Stimulated activated CD8-positive, alpha-beta memory T cell treated with anti-CD3 and anti-CD28 coated beads, Interleukin-7, amount 100 ng/mL, for 1 hour (primary cell): ENCODE measurements at places on chromosomes 3 and 15.

DNA sequence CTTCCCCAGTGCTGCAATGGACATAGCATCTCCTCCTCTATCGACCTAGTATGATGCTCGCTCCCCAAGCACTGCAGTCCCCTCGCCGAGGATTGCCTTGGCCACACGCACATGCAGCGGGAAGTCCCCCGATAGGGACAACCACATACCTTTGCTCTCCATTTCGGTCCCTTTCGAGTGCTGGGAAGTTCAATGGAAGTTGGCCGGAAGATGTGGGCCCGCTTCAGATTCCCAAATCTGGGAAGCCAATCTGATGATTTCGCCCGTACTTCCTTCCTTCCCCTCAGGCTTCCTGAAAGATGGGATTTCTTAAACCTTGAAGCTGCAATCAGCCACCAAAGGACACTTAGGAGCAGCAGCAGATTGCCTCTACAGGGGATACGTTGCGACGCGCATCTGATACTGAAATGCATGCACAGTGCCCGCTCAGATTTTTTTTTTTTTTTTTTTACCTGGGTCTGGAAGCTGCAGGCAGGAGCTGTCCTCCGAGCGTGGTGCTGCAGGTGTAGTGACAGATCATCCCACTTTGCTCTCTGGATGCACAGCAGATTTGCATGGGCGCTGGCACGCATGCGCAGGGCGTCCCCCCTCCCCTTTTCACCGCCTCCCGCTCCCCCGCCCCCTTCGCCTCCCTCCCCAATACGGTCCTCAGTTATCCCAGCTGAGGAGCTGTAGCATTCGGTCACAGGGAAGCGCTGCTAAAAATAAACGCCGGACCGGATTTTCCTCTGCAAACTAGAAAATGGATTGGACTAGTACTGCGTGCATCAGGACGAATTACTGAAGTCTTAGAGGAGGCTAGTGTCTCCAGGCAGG, at the start of gene FGF12:
Gene FGF12, minus strand, starts transcription at position 510 of the 816 bp plus-strand sequence.
- DNase-seq, result no peak

- no peak for DNase-seq
These were observed 176.0 kb downstream of the SATB1 start for GRCh38 chr3:18249126-18249525.

- DNase-seq, result no peak
These were observed 91.0 kb downstream of the EPHB1 start for GRCh38 chr3:134885877-134886621.

GRCh38 chr15:38147246-38147645, 105.4 kb upstream of the SPRED1 start:
- DNase-seq, result no peak

DNA sequence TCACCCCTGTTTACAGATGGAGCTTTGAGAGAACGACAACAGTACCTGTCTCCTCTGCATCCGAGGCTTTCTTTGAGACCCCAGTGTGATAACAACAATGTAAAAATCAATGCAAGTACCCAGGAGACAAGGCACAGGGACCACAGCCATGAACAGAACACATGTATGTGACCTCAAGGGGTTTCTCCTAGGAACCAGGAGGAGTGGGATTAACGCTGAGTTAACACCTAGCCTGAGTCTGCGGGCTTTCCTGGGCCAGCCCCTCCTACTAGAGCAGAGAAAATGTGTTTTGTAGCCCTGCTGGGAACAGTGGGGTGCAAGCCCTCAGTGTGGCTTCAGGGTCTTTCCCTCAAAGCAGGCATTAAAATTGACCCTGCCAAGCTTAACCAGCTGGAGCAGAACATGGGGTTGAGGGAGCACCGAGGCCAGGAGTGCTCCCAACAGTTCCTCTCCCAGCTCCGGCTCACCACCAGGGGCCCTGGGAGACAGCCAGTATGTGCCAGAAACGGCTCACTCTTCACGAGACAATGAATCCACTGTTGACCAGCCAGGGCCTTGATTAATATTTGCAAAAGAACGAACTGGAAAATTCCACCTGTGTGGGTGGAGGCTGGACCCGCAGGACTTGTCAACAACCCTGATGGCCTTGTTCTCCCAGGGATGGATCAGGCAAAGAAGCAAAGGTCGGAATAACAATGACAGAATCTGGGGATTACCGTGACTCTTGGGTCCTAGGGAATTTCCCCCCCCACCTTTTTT, 3.6 kb downstream of the CHDH start:
- DNase-seq, result no peak

GRCh38 chr3:128482666-128483656, 10.0 kb downstream of the GATA2 start:
- DNase-seq, result no peak

- DNase-seq, result no peak
These were observed 53.9 kb upstream of the ACKR4 start for GRCh38 chr3:132543011-132543739.

- DNase-seq, result no peak
These were observed 261.4 kb downstream of the FOXP1 start for GRCh38 chr3:71322154-71322553.

DNA sequence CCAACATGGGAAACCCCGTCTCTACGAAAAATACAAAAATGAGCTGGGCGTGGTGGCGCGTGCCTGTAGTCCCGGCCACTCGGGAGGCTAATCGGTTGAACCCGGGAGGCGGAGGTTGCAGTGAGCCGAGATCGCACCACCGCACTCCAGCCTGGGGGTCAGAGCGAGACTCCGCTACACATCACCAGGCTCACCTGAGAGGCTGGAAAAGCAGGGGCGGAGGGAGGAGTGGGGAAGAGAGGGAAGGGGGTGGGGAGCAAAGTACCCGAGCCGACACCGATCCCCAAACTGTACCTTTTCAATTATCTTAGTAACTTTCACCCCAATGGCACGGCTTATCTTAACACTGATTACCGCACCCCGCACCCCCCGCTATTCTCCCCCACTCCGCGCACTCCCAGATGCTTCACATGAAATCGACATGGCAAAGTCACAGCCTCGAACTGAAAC, 46.4 kb upstream of the SYNM start:
- DNase-seq, result no peak

DNA sequence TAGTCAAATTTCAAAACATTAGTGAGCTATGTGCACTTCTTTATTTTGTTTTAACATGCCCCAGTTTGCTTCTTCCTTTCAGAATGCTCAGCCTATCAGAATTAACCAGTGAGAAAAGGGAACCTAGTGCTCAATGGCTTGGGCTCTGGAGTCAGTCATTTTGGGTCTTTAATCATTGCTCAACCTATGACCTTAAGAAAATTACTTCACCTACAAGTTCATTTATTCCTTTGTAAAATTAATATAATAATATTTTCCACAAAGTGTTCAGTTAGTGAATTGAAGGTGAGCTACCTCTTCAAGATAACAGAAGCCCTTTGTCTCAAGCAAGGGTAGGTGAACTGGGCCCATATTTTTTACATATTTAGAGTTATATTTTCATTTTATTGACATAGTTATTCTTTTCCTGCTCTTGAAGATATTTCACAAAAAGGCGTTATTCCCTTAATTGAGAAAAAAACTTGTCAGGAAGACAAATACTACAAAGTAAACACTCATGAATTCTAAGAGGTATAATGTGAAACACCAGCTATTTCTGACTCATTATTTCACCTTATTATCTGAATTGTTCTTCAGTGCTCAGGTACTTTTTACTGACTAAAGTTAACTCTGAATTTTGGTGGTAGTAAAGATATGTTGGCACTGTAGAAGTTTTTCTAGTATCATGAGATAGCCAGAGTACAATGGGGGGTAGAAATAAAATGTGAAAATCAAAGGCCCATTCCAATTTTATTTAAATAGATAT, 415.5 kb downstream of the NAALADL2 start:
- no peak for DNase-seq

GRCh38 chr3:52046186-52046901, 10.0 kb downstream of the DUSP7 start:
- no peak for DNase-seq

DNA sequence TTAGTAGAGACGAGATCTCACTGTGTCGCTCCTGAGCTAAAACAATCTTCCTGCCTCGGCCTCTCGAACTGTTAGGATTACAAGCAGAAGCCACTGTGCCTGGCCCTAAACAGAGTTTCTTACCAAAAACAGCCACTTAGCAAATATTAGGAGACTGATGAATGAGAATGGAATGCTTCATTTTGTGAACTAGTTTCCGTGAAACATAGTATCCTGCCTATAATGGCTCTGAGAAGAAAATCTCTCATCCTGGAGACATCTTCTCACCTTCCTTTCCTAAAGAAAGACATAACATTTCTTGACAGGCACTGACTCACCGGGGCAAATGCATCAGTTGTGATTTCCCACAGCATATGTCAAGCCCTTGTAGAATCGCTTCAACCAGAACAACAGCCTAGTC, 44.9 kb downstream of the GJD2 start:
- DNase-seq, result no peak

- DNase-seq, result no peak
These were observed 315.0 kb upstream of the TPM1 start for GRCh38 chr15:62727501-62727900.

DNA sequence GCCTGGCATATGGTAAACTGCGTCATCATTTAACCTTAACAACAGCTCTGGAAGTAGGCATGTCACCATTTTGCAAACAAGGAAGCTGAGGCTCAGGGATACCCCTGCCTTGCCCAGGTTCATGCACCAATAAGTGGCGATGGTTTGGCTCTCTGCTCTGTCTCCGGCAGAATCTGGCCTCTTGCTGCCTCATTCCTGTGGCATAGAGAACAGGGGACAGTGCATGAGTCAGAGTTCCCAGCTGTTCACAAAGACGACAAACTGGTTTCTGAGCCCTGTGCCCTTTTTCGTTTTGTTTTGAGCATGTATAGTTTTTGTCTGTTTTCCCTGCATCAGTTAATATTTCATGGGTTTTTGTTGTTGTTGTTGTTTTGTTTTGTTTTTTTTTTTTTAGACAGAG, 236.8 kb downstream of the OPA1 start:
- DNase-seq, result no peak
